ENCODE measurements at places on chromosomes 5 and 9.

GRCh38 chr5:125584140-125584520 is 837.7 kb upstream of the ZNF608 start:
- DNase-seq: no peak

- DNase-seq: no peak
Measured at GRCh38 chr5:128815201-128815600, 150.1 kb upstream of the SLC27A6 start.

- DNase-seq: no peak
Measured at GRCh38 chr5:155783246-155783645, 543.7 kb upstream of the SGCD start.

- DNase-seq: no peak
Measured at GRCh38 chr5:42064821-42065220, 139.7 kb downstream of the FBXO4 start.

GRCh38 chr5:91225848-91226686 is 157.1 kb downstream of the ARRDC3 start:
- peak; percentile 46 for DNase-seq

DNA sequence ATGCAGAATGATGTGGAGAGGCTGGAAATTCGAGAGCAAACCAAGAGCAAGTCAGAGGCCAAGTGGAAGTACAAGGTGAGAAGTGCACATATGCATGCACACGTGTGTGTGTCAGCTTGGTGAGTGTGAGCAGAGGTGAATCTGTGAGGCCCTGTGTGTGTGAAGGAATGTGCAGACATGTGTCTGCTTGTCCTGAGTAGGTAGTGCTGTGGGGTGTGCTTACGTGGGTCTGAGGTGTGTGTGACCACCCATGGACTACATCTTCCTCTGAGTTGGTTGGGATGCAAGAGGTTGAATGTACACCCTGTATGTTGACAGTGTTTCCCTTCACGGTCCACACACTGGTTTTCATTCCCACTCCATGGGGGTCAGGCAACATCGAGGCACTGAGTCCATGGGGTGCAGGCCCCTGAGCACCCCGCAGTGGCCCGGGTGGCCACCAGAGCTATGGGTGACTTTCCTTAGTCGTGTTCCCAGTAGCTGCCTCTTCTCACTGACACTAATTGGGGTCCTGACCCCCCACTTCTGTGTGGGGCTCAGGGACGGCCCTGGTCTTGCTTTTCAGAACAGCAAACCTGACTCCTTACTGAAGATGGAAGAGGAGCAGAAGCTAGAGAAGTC is 86.7 kb downstream of the PHF2 start:
- no peak for DNase-seq

GRCh38 chr9:14547245-14548060 is 145.8 kb downstream of the ZDHHC21 start:
- no peak for DNase-seq

All from CD8-positive, alpha-beta memory T cell (primary cell).